ENCODE measurements at places on chromosomes 4 and X. TPM values are rescaled to one million over a fixed set of nuclear protein-coding genes. Genes with fewer than 3 reads are reported as not detected.

DNA sequence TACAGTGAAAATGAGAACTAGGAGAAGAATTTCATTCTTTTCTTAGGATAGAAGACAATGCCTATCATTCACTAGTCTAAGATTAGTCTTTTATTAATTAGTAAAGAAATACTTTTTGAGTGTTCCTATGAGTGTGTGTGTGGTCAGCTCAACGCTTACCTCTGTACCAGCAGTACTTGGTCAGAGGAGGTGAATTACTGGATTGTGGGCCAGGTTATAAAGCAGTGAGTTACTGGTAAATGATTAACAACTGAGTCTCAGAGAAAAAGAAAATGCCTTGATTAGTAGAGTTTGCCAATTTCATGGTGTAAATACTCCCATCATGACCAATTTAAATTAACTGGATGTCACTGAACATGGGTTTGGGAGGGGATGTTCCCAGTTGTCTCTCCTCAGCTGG lies 444.6 kb downstream of the STIM2 start:
- no peaks in the 10 kb centered on the region for H3K4me1 ChIP-seq
- H3K4me3 ChIP-seq = no peak overlapping the region
- no peaks in the 10 kb centered on the region for H3K27me3 ChIP-seq
- H3K27ac ChIP-seq = no peak overlapping the region

DNA sequence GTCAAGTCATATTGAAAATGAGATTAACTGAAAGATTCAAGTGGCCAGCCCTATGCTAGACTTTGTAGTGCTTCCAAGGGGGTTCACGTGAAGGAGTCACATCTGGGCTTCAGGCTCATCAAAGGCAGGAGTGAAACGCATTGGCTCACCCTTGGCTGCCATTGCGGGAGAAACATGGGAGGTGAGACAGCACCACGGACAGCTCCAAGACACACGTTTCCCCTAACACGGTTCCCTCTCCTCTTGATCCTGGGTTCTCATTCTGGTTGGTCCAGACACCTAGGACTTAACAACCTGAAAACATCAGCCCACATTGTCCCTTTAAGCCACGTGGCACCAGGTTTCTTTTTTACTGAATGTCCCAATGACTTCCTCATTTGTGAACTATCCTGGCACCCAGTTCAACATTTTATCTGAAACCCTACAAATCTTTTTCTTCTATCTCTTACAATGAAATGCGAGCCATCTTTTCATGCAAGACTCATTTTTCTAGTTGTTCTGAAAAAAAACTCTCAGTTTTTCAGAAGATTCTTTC lies 279.0 kb upstream of the VCX3A start:
- no peaks in the 10 kb centered on the region for H3K36me3 ChIP-seq
- peak; percentile 39 for DNase-seq
- H3K4me1 ChIP-seq = no peaks in the 10 kb centered on the region
- H3K27me3 ChIP-seq = no peaks in the 10 kb centered on the region
- H3K4me3 ChIP-seq = no peak overlapping the region
- H3K27ac ChIP-seq = no peak overlapping the region

GRCh38 chr4:121168446-121169281 lies 4.5 kb upstream of the TNIP3 start:
- H3K36me3 ChIP-seq = no peaks in the 10 kb centered on the region
- H3K4me1 ChIP-seq = peaks cover 15% of the 10 kb centered on the region

DNA sequence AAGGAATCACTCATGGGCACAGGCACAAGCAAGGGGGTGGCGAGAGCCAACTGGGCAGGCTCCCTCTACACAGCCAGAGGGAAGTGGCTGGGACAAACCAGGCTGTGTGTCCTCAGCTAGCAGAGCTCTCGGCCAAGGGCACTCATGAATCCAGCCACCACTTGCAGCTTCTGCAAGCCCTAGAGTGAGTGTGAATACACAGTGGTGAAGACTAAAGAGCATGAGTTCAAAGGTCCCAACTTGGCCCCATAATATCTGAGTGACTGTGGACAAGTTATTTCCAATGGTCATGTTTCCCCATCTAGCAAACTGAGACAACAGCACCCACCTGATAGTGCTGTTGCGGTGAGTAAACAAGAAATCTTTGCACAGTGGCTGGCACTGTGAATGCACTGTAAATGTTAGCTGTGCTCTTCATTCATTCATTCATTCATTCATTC lies 51.7 kb downstream of the ADGRG2 start:
- DNase-seq = no peak
- no peaks in the 10 kb centered on the region for H3K36me3 ChIP-seq
- no peak overlapping the region for H3K27ac ChIP-seq
- H3K27me3 ChIP-seq = no peaks in the 10 kb centered on the region
- H3K4me1 ChIP-seq = peaks cover 10% of the 10 kb centered on the region

DNA sequence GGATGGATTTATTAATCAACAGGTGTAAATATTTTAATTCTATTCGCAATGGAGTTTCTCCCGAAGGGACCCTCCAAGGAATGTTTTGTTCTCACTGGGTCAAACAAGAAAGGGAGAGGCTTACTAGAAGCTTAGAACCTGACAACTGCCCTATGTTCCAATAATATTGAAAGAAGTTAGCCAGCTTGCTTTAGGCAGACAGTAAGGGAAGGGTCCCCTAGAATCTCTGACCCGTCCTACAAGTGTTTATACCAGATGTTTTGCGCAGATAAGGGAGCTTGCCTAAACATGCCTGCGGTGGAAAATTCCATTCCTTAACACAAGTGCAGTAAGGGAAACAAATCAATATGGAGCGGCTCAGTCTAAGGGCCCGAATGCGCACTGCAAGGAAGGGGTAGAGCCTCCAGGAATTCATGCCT lies 17.7 kb downstream of the IL21 start:
- H3K36me3 ChIP-seq = no peaks in the 10 kb centered on the region
- no peaks in the 10 kb centered on the region for H3K27me3 ChIP-seq
- no peak for DNase-seq
- H3K4me3 ChIP-seq = no peak overlapping the region
- H3K4me1 ChIP-seq = peaks cover 22% of the 10 kb centered on the region

DNA sequence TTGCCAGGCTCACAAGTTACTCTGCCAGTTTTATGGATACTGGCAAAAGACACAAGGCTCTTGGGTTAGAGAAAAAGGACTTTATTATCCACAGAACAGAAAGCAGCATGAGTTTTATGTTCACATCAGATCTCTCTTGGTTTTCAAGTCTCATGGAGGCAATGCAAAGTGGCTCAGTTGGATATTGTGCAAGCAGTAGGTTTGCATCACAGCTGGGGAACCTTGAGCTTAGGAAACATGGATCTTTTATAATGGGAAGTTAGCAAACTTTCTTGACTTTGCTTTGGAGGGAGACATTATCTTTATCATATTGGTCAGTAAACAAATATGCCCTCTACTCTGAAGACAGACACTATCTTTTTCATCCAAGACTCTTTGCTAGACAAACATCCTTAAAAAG lies 109.2 kb upstream of the GRPR start:
- H3K27me3 ChIP-seq = no peaks in the 10 kb centered on the region
- no peak overlapping the region for H3K4me3 ChIP-seq
- H3K36me3 ChIP-seq = no peaks in the 10 kb centered on the region
- no peak for DNase-seq
- peaks cover 7% of the 10 kb centered on the region for H3K4me1 ChIP-seq

DNA sequence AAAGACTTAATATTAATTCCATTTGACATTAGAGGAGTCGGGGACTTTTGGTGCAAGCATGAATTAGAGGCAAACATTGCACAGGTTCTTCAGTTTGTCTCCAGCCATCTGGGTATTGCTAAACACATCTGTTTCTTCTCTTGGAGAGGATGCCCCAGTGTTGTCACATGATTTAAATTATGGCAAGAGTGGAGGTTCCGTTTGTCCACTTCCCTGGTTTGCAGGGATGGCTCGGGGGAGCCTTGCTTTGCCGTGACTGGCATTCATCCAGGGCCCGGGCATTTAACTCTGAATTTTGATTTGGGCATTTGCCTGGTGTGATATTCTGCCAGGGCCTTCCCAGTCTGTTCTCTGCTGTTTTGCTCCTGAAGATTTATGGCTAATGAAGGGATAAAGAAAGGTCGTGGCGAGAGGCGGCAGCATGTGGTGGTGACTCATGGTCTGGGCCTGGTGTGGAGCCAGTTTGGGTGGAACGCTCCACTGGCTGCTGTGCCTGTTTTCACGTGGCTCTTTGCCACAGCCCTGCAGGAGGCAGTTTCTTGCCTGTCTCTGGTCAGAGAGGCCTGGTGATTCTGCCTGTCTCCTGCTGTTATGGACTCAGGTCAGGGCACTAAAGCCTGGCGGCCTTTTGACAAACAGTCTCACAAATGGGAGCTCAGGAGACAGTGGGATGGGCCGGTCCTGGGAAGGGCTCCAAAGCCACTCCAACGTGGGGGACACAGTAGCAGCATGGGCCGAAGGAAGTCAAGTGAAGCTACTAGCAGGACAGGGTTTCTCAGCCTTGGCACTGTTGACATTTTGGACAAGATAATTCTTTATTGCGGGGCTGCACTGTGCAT lies 99.4 kb upstream of the PGRMC2 start:
- H3K27ac ChIP-seq = no peak overlapping the region
- H3K36me3 ChIP-seq = no peaks in the 10 kb centered on the region
- H3K27me3 ChIP-seq = no peaks in the 10 kb centered on the region
- no peak for DNase-seq
- peaks cover 16% of the 10 kb centered on the region for H3K4me1 ChIP-seq

- no peaks in the 10 kb centered on the region for H3K36me3 ChIP-seq
- H3K27ac ChIP-seq = no peak overlapping the region
- H3K4me1 ChIP-seq = no peaks in the 10 kb centered on the region
- DNase-seq = no peak
- H3K4me3 ChIP-seq = no peak overlapping the region
These were observed 29.1 kb downstream of the FHL1 start for GRCh38 chrX:136176399-136176825.

DNA sequence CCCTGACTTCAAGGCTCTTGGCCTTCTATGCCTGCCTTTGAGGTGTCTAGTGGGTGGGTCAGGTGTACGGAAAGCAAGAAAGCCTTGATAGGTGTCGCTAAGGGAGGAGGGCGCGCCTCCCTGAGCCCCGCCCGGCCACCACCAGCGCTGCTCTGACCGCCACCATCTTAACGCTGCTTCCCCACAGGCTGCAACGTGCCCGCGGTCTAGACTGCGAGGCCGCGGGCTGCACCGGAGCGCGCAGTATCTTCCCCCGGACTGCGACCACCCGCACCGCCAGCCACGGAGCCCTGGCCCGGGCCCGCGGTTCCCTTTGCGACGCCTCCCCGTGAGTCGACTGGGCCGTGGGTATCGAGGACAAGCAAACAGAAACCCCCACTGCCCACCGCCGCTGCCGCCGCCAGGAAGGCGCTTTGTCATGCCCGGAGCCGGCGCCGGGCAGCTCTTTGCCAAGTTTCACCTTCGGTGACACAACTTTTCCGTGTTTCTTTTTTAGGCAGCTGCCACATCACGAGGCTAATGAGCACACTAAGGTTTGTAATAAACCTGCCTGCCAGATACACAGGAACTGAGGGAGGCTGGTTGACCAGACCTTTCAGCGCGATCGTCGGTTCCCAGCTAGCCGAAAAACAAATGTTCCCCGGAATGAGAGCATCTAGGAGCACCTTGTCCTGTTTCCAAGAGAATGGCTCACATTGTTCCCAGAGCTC lies 335.8 kb upstream of the F9 start:
- H3K36me3 ChIP-seq = no peaks in the 10 kb centered on the region
- peaks cover 11% of the 10 kb centered on the region for H3K4me1 ChIP-seq
- peak overlapping the region; percentile 55 for H3K4me3 ChIP-seq
- peak; percentile 38 for DNase-seq
- H3K27ac ChIP-seq = no peak overlapping the region

GRCh38 chrX:39758791-39759525 lies 338.8 kb downstream of the BCOR start:
- no peaks in the 10 kb centered on the region for H3K4me1 ChIP-seq
- DNase-seq = no peak
- no peaks in the 10 kb centered on the region for H3K27me3 ChIP-seq
- no peaks in the 10 kb centered on the region for H3K36me3 ChIP-seq

DNA sequence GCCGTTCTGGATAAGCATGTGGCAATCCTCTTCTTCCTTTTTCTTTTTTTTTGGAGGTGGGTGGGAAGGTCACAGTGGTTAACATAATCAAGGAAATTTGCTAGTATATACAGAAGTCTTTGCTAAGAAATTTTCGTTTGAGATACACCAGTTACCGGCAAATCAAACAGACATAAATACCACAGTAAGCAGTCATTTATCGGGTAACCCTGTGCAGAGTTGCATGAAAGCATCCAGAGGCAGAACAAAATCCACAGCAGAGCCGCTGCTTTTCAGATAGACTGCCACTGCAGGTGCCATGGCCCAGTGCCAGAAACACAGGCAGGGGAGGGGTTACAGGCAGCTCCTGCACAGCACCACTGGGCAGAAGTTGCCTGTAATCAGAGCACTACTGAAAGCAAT lies 179.1 kb upstream of the MAB21L2 start:
- DNase-seq = peak; percentile 18
- no peaks in the 10 kb centered on the region for H3K27me3 ChIP-seq
- H3K4me3 ChIP-seq = no peak overlapping the region
- H3K4me1 ChIP-seq = no peaks in the 10 kb centered on the region
- H3K27ac ChIP-seq = no peak overlapping the region

- H3K27ac ChIP-seq = no peak overlapping the region
- no peaks in the 10 kb centered on the region for H3K36me3 ChIP-seq
- no peak overlapping the region for H3K4me3 ChIP-seq
- DNase-seq = no peak
- no peaks in the 10 kb centered on the region for H3K4me1 ChIP-seq
These were observed 62.3 kb upstream of the ADAMTS3 start for GRCh38 chr4:72631296-72631695.

GRCh38 chr4:60314416-60314815 lies 885.7 kb upstream of the ADGRL3 start:
- no peak overlapping the region for H3K27ac ChIP-seq
- no peak overlapping the region for H3K4me3 ChIP-seq
- no peaks in the 10 kb centered on the region for H3K4me1 ChIP-seq

DNA sequence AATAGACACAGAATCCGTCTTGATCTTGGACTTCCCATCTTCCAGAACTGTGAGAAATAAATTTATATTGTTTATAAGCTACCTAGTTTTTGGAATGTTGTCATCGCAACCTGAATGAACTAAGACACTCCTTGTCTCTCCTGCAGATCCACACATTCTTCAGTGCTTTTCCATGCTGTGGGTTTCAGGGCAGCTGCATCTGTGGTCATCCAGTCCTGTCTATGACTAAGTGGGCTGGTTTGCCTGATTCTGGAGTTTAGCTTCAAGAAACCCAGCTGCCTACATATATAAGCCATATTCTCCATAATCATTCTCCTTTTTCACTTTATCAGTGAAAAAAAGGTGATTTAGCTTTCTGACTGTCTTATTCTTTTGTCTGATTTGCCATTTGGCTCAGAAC lies 170.3 kb upstream of the KIT start:
- no peak overlapping the region for H3K4me3 ChIP-seq
- H3K27ac ChIP-seq = no peak overlapping the region
- H3K36me3 ChIP-seq = no peaks in the 10 kb centered on the region
- no peak for DNase-seq
- no peaks in the 10 kb centered on the region for H3K27me3 ChIP-seq

POU3F4 gene
- polyA plus RNA-seq = 1.5 TPM

XKRX gene
- 0.16 TPM for polyA plus RNA-seq

CYBB gene
- 0.06 TPM for polyA plus RNA-seq

HDX gene
- polyA plus RNA-seq = 16.3 TPM

LANCL3 gene
- polyA plus RNA-seq = 0.26 TPM

IBSP gene
- polyA plus RNA-seq = not detected

SH3RF1 gene
- 7.8 TPM for polyA plus RNA-seq

USP26 gene
- polyA plus RNA-seq = not detected

EVC gene
- polyA plus RNA-seq = 2.2 TPM
